ENCODE measurements at places on chromosomes 1 and 21.
A peak's percentile ranks its signal among the peaks of the same experiment; 100 is the strongest.

DNA sequence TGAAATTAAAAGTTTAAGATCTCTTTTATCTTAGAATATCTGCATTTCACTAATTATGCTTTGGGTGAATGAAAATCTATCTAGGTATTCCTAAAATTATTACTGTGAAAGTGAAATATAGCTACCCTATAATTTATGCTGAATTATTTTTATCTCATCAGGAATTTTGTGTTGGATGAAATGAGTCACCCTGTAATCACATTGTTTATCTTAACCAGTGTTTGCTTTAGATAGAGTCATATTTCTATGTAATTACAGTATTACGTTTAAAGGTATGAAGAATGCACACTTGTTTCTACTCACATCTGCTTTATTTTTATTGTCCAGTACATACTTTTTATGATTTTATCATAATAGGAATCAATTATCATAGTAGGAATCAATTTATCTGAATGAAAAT lies 249.2 kb downstream of the NCAM2 start:
- DNase-seq = no peak

- no peak for DNase-seq
Observed at GRCh38 chr1:232283864-232284263, 346.1 kb downstream of the SIPA1L2 start.

DNA sequence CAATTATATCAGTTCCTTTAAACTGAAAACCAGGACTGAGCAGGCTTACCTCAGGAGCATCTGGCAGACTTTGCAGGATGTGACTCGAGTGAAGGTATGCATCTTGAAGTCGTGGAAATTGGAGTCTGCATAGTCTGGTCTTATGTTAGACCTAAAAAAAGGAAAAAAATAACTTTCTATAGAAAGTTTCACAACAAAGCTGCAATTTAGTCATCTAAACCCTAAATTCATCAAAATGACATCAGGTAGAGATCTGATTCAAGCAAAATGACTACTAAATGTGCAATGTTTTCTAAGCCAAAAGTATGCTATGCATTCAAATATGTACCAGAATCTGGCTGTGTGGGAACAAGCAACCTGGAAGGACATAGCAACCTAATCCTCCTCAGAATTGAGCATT lies 260.1 kb downstream of the VAV3 start:
- no peak for DNase-seq

- no peak for DNase-seq
Observed at GRCh38 chr1:238377280-238377919, 486.7 kb upstream of the ZP4 start.

GRCh38 chr1:64031236-64031635 lies 172.2 kb upstream of the UBE2U start:
- no peak for DNase-seq

- DNase-seq = no peak
Observed at GRCh38 chr1:161047436-161048420, 2.0 kb upstream of the USF1 start.

DNA sequence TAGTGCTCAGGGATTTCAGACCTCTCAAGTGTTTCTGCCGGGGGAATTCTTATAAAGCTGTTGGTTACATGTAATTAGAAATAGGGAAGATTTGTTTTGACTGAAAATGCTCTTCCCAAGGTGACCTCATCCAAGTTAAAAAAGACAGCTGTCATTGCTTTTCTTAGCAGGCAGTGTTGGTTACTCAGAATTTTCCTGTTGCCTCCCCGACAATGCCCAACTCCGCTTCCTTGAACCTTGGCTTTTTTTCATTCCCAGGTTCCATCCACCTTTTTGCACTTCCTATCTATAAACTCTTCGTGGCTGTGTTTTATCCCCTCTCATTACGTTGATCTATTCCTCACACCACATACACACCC lies 825 bp upstream of the DPH5 start:
- no peak for DNase-seq

DNA sequence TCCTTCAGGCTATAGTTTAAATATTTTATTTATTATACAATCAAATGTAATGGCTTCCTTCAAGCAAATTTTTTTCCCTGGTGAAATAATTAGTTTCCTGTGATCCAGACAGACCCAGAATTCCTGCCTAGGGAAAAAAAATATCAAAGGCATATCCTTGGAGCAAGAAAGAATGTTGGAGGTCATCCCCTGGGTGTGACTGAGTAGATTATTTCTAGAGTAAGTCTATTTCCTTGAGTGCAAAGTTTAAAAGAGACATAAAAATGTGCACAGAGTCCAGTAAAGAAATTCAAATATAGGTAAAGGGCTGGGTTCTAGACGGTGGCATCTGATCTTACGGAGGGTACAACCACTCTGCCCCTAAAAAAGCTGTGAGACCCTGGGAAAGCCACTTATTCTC lies 32.2 kb upstream of the SAMD13 start:
- DNase-seq = no peak

GRCh38 chr1:41894808-41895483 lies 23.8 kb downstream of the HIVEP3 start:
- no peak for DNase-seq

DNA sequence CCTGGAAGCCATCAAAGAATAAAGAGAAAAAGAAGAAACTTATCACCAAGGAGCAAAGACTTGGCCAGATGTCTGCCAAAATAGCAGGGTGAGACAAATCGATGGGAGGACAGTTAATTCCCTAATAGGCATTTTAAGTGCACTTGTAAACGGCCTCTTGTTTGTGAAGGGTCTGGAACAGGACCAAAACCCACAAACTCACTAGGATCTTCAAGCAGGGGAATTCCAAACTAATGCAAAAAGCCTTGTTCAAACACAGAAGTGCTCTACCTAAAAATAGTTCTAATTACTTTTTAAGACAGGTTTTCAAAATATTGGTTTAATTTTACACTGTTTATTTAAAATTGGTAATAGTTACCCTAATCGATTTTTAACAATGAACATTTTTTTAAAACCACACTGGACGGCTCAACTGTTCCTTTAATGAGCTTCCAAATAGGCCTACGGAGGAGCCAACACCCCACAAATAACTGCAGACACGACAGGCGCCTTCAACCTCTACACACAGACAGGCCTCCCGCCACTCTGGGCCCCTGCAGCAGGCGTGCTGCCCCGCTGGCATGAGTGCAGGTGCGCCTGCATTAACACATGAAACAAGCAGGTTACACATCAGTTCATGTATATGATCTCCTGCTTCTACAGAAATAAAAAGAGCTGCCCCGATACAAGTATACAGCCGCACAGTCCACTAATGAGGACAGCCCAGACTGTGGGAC lies 15.8 kb downstream of the UBE2G2 start:
- DNase-seq = no peak

DNA sequence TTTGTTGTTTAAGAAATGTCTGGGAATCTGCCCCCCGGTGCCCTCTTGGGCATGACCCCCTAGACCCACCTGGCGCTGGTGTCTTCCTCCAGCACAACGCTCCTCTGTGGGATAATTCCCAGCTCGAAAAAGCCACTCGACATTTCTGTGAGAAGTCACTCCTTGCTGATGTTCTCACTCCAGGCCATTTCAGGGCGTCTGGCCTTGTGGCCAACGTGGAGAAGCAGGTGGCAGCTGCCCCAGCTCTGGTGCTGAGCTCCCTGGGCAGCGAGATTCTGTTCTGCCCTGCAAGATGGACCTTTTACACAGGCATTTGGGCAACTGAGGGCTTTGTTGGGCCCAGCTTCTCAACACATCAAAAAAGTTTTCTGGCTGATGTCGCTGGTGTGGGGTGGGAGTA lies 147.7 kb upstream of the WNT4 start:
- DNase-seq = no peak

DNA sequence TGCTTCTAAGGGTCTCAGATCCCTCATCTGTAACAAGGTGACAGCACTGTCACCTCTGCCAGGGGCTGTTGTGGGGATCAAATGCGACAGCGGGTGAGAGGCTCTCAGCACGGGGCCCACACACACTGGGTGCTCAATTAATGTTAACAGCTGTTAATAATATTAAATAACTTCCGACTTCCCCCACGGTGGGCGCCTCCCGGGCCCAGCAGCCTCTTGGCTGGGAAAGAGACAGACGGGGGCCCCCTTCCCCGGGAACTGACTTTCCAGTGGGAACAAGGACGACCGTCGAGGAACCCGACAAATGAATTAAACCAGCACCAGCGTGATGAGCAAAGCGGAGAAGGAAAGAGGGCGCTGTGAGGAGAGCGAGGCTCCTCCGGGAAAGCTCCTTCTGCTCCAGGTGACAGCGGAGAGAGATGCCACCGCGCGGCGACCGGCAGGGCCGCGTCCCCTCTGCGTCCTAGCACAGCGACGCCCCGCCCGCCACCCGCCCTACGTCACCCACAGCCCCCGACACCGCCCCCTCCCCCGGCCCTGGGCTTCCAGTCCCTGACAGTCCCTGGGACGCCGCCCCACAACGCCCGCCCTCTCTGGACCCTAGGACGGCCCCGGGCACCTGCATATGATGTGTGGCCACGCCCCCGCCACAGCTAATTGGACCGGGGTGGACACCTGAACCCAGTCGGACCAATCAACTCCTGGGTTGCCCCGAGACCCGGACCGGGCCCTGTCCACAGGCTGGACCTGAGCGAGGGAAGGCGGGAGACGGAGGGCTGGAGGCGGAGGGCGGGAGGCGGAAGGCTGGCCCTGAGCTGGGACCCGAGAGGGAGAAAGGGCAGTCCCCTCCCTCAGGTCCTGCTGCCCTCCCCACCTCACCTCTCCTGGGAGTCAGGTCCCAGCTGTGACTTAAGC lies 38.2 kb downstream of the MATN1 start:
- DNase-seq = no peak

- peak; percentile 86 for DNase-seq
Observed at GRCh38 chr1:26336477-26337205, 17.3 kb downstream of the CRYBG2 start.

DNA sequence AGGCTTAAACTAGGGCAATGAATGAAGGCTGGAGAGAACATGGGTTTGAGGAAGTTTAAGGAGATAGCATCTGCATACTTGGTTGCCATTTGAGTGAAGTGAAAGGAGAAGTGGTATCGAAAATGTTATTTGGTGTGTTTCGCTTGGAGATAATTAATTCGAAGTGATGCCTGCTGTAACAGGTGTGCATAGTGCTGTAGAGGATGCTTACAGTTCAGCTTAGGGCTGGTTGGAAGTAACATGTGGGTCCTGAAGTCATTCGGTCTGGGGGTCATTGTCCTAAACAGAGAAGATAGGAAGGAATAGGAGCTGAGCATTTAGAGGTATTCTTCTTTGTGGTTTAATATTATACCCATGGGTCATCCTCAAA lies 301 bp upstream of the NUDT17 start:
- DNase-seq = no peak

DNA sequence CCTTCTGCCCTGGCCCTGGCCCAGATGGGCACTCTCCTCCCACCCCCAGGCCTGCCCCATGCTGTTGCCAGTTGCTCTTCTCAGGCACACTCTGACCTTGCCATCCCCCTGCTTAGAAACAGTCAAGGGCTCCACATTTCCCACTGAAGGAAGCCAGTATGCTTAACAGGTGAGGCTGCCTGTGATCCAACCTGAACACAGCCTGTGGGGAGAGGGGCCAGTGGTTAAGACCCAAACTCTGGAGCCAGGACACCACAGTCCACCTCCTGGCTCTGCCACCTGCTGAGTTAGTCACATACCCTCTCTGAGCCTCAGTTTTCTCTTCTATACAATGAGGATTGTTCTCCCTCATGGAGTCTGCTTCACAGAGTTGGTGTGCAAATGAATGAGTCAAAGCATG lies 526.9 kb downstream of the MATN1 start:
- DNase-seq = no peak

DNA sequence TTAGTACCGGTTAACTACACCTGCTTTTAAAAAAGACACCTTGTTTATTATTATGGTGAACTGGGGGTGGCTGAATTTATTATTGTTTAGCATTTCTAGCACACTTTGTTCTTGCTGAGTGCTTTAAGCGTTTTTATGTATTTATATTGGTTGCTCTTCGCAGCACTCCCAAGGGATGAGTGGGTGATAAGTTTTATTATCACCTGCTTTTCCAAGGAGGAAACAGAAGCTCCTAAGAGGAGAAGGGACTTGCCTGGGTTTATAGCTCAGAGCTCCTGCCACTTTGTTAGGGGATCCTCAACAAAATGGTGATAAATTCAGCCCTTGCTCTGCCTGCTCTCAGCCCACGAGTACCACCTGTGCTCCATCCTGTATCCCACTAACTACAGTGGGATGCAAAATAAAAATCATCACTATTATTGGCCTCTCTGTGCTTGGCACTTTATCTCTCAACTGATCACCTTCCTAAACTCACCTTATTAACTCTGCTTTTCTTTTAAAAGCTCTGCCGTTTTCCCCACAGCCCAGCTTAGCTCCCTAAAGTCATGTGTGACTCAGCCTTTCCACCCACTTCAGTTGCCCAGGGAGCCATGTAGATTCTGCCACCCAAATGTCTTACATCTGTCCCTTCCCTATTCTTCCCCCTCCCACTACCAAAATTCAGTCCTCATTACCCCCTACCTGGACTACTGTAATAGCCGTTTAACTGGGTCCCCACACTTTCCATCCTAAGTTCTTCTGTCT lies 44.5 kb downstream of the BCL9 start:
- DNase-seq = no peak

- no peak for DNase-seq
Observed at GRCh38 chr1:232978815-232979214, 28.4 kb downstream of the NTPCR start.

- no peak for DNase-seq
Observed at GRCh38 chr21:32653326-32653901, 41.2 kb upstream of the CFAP298 start.

- no peak for DNase-seq
Observed at GRCh38 chr21:44694776-44695175, 2.2 kb upstream of the KRTAP10-12 start.

- DNase-seq = no peak
Observed at GRCh38 chr21:15894596-15894995, 164.8 kb downstream of the USP25 start.

DNA sequence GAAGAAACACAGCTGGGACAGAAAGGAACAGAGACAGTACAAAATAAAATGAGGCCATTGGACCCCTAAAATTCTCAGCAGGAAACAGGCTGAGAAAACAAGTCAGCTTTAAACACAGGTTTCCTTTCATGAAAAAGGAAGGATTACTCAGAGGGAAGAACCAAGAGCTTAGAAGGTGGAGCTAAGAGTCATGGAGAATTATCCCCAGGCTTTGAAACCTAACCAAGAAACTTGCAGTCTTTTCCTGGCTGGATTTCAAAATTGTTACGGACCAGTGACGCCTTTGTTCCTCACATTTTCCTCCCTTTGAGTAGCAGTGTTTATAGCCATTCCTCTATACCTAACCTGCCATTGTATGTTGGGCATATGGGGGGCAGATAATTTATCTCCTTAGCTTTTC lies 8.8 kb downstream of the HMGB4 start:
- no peak for DNase-seq

DNA sequence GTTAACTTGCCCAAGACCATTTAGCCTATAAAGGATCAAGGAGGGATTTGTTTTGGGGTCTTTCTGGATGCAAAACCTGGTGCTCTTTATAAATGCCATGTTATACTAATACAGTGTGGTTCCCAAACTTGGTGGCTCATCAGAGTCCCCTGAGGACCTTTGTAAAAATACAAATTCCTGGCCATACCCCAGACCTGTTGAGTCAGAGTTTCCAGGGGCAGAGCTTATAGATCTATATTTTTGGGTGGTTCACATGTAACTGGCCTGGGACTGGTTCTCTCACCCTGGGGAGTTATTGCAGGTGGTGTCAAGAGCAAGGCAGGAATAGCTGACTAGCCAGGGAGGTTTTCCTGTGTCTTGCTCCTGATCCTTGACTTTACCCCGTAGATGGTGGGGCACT lies 136.9 kb upstream of the HNRNPU start:
- DNase-seq = no peak

Measured in stimulated activated naive CD4-positive, alpha-beta T cell treated with Interleukin-2 at 50 U/mL for 16 hours (primary cell).